ENCODE measurements at places on chromosomes 2 and 18.
A peak's percentile ranks its signal among the peaks of the same experiment; 100 is the strongest.

DNA sequence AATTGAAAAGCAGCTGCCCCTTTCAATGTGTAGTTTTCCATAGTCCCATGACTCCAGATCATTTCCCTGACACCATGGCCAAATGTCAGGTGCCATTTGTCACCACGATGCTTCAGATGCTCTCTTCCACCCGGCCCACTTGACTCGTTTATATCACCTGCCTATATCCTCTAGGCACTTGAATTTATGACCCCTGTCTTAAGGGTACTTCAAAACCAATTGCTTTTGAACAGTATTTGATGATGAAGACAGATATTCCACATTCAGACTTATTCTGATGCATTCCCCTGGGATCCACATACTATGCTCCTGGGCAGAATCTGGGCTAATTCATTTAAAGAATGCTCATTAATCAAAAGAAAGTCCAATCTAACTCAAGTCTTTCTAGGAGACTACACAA lies 16.9 kb upstream of the RHBDD1 start:
- no peak for DNase-seq

DNA sequence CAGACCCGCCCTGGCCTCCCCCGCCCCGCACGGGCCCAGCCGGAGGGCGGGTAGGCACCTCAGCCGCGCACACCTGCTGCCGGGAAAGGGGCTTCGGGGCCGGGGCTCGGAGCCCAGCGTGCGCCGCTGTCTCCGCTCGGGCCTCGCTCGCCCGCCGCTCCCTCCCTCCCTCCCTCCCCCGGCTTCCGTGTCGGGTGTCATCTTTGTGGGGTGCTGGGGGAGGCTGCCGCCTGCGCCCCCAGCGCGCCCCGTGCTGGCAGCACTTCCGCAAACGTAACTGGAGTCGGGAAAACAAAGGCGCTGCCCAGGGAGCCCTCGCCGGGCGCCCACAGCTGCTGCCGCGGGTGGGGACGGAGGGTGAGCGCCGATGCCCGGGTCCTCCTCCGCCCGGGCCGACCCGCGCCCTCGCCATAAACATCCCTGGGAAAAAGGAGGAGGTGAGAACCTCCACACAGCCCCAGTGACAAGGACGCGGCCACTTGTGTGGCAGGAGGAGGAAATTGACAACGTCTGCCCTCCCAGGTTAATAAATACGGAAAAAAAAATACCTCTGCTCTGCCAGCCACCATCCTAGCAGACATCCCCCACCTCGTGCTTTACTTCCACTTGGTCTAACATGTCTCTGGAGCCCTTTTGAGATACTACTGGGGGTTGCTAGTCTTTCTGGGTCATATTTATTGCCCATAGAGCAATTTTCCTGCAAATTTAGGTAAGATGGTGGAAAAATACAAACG lies 550 bp downstream of the MFSD6 start:
- DNase-seq, result peak; percentile 64

DNA sequence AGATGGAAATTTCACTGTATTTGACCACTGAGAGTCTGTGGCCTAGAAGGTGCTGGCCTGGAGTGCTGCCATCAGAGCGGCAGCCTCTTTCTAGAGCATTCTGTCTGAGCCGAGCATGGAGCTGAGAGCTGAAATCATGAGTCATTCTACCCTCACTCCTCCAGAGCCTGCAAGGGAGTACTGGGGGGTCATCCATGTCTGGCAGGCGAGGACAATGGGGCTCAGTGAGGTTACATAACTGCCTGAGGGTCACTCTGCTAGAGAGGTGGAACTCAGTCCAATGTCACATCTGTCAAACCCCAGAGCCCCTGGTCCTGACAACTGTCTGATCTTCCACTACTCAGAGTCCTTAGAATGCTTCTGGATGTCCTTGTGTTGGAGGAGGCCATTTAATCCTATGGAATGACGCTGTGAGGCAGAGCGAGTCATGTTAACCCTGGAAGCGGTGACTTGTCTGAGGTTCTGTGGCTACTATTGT lies 65.3 kb downstream of the HAUS1 start:
- DNase-seq, result no peak

GRCh38 chr2:127034051-127034450 lies 72.9 kb downstream of the BIN1 start:
- DNase-seq, result no peak

GRCh38 chr2:173254659-173255058 lies 100.0 kb upstream of the CDCA7 start:
- no peak for DNase-seq

- DNase-seq, result no peak
Measured at GRCh38 chr2:224283466-224283965, 118.4 kb downstream of the FAM124B start.

- no peak for DNase-seq
Measured at GRCh38 chr2:129233166-129233565, 746.3 kb upstream of the RAB6C start.
